ENCODE measurements at places on chromosomes 5 and 9.
A peak's percentile ranks its signal among the peaks of the same experiment; 100 is the strongest.

GRCh38 chr9:95127249-95128176, 190.0 kb downstream of the FANCC start:
- peak; percentile 71 for DNase-seq

GRCh38 chr5:11853796-11854195, 50.5 kb downstream of the CTNND2 start:
- no peak for DNase-seq

GRCh38 chr9:112764837-112765236, 14.3 kb downstream of the SNX30 start:
- DNase-seq: no peak

DNA sequence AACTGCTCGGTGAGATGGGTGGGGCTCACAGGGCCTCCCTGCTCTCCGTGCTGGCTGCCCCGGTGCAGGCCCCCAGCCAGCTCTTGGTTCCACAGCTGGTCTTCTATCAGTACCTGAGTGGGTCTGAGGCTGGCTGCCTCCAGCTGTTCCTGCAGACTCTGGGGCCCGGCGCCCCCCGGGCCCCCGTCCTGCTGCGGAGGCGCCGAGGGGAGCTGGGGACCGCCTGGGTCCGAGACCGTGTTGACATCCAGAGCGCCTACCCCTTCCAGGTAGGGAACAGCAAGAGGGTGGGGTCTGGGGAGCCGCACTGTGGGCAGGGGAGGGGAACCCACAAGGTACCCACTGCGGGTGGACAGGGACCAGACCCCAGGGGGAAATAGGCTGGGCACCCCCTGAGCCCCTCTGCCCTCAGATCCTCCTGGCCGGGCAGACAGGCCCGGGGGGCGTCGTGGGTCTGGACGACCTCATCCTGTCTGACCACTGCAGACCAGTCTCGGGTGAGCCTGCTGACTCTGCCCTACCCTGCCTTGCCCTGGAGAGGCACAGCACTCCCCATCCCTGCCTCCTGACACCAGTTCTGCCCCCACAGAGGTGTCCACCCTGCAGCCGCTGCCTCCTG, 2.8 kb downstream of the MAMDC4 start:
- DNase-seq: no peak

- no peak for DNase-seq
Measured at GRCh38 chr9:36842560-36843530, 191.2 kb downstream of the PAX5 start.

DNA sequence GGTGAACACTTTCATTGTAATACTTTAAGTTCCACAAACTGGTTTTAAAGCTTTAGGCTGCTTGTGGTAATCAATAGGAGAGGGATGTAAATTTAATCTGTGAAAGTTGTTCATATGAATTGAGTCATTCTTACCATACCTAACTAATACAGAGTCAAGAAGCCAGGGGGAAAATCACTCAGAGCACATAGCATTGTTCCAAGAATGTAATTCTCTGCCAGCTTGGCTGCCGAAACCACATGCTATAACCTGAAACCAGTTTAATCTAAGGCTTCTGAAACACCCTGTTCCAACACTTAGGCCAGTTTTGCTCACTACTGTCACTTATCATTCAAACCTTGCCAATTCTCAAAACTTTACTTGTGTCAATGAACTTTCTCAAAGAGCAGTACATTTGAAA, 528.8 kb upstream of the GRAMD2B start:
- DNase-seq: no peak

DNA sequence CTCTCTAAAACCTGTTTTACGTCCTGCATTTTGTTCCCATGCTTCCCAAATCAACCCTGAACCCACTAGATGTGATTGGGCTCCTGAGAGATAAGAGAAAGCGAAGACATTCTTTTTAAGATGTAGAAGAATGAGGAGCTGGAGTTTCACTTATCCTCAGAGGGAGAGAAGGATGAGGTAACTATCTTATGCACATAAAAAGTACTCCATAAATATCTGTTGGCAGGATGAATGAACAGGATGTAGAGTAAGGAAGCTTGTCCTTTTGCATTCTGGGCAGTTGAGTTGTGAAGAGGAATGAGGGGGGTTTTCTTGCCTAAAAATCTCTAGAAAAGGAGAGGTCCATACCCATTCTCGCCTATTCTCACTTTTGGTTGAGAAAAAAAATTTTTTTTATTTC, 163.2 kb downstream of the UNC13B start:
- no peak for DNase-seq

GRCh38 chr9:128774804-128775203, 3.1 kb upstream of the ZER1 start:
- no peak for DNase-seq

GRCh38 chr5:170368586-170368985, 20.6 kb downstream of the KCNMB1 start:
- DNase-seq: no peak

DNA sequence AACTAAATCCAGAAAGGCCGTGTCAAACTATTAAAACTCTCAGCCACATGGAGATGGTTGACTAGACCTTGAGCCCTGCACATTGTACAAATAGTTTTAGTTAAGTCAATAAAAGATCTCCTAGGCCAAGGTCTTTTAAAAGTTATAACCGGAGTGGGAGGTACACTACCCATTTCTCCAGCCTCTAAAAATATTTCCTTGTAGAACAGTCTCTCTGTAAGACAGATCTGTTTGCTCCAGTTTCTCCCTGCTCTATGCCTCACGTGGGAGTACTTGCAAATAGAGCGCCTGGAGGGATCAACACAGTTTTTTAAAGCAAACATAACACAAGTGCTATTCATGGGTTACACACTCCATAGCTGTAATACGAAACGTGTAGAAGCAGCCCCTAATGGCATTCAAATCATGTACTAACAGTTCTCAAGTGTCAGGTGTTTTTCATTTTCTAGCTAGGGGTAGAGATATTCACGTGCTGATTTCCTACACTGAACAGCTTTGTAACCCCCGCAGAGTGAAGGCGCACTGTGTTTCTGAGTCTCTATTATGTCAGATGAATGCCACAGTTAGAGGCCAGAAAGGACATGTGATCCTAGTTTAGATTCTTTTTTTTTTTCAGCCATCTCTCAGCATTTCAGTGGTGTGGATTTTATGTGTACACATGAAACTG, 703.4 kb upstream of the GRAMD2B start:
- no peak for DNase-seq

DNA sequence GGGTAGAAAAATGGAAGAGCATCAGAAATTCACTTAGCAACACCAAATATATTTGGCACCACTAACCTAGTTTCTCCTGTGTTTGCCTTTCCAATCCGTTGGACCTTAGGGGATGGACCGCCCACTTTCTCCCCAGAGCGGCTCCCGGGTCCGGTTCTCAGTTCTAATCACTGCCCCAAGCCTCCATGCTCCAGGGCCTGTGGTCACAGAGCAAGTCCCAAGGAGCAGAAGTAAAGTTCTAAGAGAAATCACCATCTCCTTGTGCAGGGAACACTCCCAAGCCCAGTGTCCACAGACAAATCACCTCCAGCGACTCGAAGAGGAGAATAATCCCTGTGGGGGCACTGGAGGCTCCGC, 728 bp upstream of the SLC1A1 start:
- no peak for DNase-seq

GRCh38 chr9:74496819-74497747, at the start of gene RORB:
RORB (plus strand) TSS chr9:74497335; CDS start chr9:74497977, 642 bp downstream.
- no peak for DNase-seq

- DNase-seq: no peak
Measured at GRCh38 chr5:157491471-157491995, 31.5 kb downstream of the NIPAL4 start.

DNA sequence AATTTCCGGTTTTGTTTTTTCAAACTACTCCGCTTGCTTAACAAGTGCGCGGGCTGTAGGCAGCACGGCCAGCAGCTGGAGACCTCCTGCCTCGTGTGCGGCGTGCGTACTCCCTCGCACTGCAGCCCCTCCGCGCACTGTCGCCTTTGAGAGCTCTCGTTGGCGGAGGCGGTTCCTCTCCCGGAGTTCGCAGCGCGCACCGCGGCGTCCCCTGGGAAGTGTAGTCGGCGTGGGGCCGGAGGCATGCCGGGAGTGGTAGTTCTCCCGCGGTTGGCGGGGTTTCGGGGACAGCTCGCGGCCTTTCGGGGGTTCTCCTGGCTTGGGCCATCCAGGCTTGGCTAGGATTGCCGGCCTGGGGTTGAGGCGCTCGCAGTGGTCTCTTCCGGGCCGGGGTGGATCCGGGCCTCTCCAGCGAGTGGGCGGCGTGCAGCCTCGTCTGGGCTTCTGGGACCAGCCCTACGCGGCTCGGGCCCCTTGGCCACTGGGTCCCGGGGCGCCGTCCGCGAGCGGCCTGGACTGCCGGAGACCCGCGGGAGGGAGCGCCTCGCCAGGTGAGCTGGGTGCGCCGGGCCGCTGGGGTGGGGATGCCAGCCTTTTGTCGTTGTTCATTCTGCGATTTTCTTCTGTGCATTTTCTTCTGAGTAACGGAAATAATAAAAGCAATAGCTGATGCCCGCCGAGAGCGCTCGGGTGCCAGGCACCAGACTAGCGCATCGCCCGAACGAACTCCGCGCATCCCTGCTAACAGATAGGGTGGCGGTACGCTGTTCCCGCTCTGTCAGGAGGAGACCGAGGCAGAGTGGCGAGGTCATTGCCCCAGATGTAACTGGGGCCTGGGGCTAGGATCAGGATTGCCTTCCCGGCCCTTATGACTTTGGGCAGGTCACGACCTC, at the start of gene ZNF354C:
Gene ZNF354C, plus strand, starts transcription at position 258 of the 893 bp plus-strand sequence. CDS start 1,696 bp downstream, outside the sequence.
- DNase-seq: no peak

GRCh38 chr5:120518581-120518980, 54.5 kb downstream of the PRR16 start:
- DNase-seq: no peak

- DNase-seq: no peak
Measured at GRCh38 chr5:124648902-124649467, 97.5 kb downstream of the ZNF608 start.

DNA sequence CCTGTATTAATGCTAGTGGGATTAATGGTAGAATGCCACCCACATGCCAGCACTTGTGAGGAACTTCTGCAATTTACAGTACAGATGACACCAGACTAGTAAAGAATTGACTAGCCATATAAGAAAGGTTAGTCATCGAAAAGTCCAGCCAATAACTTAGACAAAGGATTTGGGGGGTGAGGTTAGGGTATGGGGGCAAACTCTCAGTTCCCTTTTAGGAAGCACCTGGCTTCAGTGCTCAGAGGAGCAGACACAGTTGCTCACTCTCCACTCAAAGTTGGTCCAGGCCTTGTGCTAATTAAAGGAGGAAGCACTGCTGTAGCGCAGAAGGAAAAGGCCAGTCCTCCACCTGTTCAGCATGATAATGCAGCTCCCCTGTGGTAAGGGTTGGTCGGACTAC, 25.2 kb downstream of the TGFBR1 start:
- DNase-seq: no peak
